Activated CD8-positive, alpha-beta memory T cell treated with anti-CD3 and anti-CD28 coated beads for 48 hours (primary cell): ENCODE measurements at places on chromosomes 12 and 14.

- DNase-seq, result no peak
These were observed 235.9 kb downstream of the ERC1 start for GRCh38 chr12:1226951-1227350.

- no peak for DNase-seq
These were observed 84.7 kb upstream of the OVCH1 start for GRCh38 chr12:29582146-29582545.

DNA sequence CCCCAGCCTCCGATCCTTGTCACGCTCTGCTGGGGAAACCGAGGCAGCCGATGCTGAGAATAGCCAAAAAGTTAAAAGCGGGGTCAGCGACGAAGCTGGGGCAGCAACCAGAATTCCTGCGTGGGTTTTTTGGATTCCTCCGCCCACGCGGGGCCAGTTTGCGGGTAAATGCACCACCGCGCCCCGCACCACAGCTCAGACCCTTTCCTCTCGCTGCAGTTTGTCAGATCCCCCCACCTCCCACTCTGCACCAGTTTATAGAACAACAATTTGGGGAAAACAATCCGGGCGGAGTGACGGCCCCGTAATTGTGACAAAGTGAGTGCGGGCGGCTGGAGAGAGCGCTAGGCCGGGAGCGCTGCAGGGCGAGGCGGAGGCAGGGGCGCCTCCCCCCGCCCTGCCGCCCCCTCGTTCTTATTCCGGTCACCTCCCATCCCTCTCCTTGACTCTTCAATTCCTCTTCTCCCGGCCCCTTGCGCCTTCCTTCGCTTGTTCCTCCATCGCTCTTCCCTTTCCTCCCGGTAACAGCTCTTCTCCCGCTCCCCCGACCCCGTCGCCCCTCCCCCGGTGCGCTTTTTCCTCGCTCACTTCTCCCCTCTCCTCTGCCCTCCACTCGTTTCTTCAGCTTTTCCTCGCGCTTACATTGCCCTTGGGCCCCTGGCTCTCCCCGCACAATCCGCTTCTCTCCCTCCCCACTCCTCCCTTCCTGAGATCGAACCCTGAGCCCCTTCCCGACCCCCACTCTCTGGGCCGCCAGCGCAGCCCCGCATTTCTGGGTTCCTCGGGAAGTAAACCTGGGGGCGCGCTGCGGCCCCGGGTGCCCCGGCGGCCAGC is 646 bp upstream of the DNAJC22 start:
- DNase-seq, result no peak

DNA sequence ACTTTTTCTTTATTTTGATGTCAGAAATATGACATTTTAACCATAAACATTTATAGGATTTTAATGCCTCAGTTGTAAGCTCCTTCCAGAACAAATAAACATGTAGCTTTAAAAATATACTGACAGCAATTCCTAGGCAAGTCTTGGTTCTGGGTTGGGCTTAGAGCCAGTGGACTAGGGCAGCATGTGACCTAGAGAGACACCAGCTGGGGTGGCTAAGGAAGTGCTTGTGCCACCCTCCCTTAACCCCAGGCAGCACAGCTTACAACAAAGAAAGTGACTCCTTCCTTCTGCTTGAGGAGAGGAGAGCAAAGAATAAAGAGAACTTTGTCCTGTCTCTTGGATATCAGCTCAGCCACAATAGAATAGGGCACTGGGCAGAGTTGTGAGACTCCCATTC is 61.6 kb upstream of the KTN1 start:
- no peak for DNase-seq

DNA sequence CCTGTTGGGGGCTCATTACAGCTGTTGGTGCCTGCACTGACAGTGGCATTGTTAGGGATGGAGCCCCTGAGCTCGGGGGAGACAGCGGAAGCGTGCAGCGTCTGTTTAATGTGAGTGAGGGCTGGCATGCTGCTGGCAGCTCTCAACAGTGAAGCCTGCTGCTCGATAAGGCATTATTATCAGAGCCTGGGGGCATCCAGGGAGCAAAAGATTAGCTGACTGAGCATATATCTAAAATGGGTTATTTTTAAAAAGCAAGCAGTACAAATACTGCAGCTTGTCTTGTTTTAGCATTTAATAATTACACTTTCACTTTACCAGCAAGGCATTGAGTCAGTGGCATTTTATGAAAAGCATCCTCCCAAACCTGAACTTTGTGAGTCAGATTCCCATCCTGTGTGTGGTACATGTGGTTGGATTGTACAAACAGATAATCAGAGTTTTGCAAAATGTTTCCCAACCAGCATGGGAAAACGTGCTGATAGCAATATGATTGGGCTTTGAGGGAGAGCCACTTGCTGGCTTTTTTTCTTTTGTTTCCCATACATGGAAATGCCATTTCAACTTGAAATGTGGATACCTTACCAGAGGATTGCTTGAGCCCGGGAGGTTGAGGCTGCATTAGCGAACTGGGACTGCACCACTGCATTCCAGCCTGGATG is 150.8 kb downstream of the PRKCH start:
- DNase-seq, result no peak

- no peak for DNase-seq
These were observed 149.1 kb upstream of the FLRT2 start for GRCh38 chr14:85380881-85381280.

DNA sequence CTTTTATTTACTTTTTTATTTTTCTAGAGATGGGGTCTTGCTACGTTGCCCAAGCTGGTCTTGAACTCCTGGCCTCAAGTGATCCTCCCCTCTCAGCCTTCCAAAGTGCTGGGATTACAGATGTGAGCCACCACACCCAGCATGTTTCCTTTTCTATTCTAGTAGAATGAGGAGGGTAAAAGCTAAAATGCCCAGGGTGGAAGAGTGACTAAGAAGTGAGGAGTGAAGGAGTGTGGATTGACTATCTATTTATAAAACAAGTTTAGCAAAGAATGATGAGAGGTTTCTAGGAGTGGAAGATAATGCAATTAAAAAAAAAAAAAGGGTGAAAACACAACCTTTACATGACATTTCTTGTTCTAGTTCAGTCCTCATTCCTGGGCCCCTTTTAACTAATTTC is 29.8 kb upstream of the PKP2 start:
- DNase-seq, result no peak
